ENCODE measurements at places on chromosomes 1 and 21.

- DNase-seq, result no peak
These were observed 251.8 kb upstream of the USP24 start for GRCh38 chr1:55466921-55467320.

GRCh38 chr1:115172270-115172669 is 83.0 kb upstream of the TSPAN2 start:
- no peak for DNase-seq

DNA sequence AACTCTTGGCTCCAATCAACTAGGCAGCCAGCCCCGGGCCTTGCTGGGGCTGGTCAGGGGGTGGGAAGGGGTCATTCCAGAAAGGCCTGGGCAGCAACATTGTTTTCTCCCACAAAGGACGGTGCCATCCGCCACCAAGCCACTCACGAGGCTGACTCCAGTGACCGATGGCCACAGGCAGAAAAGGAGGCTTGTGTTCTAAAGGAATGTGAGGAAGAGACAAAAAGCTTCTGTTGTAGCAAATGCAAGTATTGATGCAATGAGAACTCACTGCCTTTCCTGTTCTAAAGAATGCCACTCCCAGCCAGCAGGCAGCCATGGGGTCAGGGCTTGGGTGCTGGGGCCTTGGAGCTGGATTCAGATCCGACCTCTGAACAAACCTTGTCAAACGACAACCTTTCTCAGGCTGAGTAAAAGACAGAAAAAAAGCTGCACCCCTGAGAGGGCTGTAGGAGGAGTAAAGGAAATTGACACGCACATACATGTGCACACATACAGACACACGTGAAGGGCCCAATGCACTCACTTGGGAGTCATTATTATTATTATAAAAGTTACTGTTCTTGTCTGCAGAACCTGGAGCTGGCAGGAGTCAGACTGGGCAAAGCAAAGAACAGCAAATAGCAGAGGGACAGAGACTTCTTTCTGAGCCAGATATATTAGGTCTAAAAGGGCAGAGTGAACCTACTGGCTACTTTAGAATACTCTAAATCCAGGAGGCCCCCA is 13.9 kb upstream of the PRMT2 start:
- no peak for DNase-seq

DNA sequence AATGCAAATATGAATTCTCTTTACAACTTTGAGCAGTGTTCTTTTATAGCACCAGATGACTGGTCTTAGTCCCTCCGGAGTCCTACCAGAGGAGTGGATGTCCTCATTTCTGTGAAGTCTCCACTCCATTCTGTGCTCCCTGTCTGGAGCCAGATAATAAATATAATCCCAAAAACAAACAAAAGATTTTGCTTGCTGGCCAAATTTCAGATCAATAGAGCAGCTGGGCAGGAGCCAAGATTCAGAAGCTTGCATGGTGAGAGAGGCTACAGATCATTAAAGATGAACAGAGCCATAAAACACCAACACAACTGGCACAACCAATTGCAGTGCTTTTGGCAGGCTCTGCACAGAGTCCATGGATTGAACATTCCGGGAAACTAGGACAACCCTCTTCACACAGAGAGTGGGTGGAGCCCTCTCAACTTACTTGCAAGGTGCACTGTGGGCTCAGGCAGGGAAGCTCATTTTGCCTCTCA is 231.5 kb upstream of the SNX7 start:
- no peak for DNase-seq

DNA sequence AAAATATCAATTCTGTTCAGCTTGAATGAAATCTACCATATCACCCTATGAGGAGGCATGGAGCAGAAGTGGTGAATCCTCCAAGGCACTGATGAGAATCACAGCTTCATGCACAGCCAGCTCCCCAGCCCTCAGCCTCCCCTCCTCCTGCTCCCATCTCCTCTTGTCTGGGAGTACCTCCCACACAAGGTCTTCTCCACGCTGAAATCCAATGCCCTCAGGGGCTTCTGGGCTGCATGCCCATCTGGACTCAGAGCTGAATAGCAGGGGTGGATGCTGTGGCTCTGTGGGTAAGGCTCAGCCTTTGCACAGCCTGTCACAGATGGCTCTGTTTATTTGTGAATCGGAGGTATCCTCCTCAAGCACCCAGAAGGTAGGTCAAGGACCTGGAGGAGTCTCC is 48.6 kb downstream of the KCNC4 start:
- no peak for DNase-seq

DNA sequence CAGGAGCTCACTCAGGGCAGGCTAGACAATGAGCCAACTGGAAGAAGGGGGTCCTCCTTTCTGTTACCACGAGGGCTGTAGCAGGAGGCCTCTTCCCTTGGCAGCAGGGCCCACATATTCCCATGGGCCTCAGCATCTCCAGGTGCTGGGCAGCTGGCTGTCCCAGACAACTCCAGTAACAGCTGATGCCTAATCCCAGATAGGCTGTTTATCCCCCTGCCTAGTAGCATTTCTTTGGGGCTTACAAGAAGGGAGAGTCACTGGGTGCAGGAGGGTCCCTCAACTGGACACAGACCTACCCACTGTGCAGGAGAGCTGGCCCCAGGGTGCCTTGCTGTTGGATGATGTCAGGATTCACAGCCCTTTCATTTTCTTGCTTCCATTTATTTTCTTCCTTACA is 278.2 kb downstream of the DSCAM start:
- no peak for DNase-seq

GRCh38 chr1:55321942-55322341 is 106.8 kb upstream of the USP24 start:
- no peak for DNase-seq

DNA sequence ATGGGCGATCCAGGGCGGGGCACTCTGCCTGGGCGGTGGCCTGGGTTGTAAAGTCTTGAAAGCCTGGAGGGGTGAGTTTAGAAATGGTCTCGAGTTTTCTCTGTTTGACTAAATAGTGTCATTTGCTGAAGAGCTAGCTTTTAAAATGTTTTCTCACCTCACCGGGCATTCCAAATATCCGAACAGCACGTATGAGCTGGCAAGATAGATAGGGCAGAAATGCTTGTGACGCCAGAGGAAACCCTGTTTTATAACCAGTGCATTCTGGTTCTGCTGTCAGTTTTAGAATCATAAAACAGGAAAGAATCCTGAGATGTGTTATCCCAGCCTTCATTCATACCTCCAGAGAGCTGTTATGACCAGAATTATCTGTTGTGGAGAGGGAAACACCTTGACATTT is 725 bp downstream of the RTCA start:
- peak; percentile 28 for DNase-seq

DNA sequence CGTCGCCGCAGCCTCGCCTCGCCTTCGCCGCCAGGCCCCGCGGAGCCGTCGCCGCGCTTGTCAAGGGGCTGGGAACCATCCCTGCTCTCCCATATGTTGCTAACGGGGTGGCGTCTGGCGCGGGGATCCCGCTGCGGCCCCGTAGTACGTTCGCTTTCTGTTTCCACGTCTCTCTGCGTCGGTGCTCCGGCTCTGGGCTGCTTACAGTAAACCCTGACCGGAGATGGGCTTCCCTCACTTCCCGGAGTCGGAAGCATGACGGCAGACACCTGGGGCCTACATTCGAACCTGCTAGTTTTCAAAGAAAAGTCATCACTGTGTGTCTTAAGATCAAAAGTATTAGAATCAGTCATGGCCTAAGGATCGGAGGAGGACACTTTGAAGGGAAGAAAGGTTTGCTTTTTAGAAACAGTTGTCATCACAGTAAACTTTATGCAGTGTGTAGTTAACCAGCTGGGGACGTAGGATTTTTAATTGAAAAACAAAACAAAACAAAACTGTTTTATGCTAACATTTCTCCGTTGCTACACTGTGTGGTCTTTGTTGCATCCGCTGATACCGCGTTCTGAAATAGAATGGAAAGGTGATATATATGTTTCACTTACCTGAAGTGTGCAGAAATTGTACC is 69.0 kb downstream of the SLC35A3 start:
- DNase-seq, result peak; percentile 81

GRCh38 chr1:18079941-18080735 is 27.5 kb upstream of the IGSF21 start:
- DNase-seq, result no peak

GRCh38 chr1:177185209-177185608 is 14.5 kb downstream of the BRINP2 start:
- no peak for DNase-seq

GRCh38 chr1:203680765-203681164 is 54.1 kb downstream of the ATP2B4 start:
- DNase-seq, result no peak

DNA sequence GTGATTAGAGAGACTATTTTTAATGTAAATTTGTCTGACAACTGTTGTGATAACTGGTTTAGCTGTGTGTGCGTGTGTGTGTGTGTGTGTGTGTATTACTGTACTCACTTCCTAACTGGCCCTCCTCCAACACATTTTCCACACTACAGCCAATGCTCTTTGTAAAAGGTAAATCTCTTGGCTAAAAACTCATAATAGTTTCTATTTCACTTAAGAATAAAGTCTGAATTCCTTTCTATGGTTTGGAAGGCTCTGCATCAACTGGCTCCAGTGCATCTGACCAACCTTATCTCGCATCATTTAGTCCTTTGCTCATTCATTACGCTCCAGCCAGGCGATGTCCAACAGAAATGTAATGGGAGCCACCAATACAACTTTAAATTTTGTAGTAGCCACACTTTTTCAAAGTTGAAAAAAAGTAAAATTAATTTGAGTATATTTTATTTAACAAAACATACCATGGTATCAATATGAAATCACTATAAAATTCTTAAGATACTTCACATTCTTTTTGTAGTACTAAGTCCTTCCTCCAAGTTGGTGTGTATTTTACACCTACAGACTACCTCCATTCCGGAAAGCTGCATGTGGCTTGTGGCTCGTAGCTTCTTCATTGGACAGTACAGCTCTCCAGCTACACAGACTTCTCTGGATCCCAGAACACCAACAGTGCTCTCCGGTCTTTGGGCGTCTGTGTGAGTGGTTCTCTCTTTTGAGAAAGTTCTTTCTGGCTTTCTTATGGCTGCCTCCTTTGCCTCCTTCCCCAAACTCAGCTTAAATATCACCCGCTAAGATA is 68.9 kb downstream of the NRIP1 start:
- DNase-seq, result no peak

- DNase-seq, result no peak
These were observed 51.4 kb downstream of the ZBTB18 start for GRCh38 chr1:244102468-244102867.

- DNase-seq, result no peak
These were observed 10.2 kb downstream of the BMP8A start for GRCh38 chr1:39501666-39502065.

DNA sequence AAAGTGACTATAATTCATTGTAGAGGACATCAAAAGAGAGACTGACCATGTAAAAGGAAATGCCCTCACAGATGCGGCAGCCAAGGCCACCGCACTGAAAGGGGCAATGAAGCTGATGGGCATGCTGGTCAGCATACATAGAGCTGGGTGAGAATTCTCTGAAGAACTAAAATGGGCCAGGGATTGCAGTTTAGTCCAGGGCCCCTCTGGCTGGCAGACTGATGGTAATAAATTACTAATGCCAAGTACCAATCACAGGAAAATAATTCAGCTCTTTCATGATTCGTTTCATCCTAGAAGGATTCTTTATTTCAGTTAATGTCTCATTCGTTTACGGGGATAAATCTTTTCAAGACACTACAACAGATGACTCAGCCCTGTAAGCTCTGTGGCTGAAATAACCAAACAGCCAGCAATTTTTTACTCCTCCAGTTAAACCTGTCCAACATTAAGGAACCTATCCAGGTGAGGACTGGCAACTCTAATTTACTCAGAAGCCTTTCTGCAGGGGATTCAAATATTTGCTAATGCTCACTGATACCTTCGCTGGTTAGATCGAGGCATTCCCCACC is 56.9 kb upstream of the MAP1LC3C start:
- no peak for DNase-seq

- no peak for DNase-seq
These were observed 47.6 kb downstream of the KDM5B start for GRCh38 chr1:202760589-202760988.

DNA sequence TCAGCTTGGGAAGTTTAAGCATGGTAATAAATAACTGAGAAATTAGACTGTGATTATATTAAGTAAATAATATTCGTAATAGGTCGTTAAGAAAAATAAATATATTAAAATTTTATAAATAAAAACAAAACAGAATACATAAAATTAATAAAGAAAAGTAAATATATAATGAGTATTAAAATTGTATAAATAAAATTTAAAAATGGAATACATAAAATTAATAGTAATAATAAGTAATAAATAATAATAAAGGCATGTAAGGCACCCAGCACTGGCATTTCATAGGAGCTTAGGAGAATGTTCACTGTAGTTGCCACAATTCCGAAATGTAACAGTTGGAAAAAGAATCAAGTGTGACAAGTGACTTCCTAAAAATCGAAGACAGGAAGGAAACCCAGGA is 45.8 kb upstream of the FHAD1 start:
- DNase-seq, result no peak

DNA sequence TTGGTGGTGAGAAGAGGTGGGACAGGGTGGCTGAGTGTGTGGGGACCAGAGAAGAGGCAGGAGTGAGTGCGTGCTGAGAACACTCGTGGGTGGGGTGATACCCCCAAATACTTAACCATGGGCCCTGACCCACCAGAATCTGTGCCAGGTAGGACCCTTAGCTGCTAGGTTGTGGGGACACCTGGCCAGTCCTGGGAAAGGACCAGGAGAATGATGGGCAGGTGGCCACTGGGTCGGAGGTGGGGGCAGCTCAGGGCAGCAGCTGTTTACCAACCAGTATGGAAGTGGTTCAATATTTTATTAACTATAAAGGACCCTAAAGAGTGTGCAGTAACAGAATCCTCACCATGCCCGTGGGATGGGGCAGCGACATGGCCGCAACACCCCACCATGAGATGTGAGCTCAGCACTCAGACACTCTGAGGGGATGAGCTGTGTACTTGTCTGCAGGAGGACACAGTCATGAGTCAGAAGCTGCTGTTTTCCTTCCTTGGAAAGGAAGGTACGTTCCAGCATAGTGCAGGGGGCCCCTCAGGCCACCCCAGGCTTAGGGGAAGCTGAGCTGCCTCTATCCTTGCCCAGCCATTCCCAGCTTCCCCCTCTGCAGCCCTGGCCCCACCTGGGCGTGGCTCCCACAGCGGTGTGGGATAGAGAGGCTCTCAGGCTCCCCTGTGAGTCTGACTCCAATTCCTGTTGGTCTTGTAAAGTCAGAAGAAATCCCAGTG is 25.4 kb downstream of the TEX35 start:
- DNase-seq, result no peak

- no peak for DNase-seq
These were observed 514.2 kb upstream of the ZP4 start for GRCh38 chr1:238404921-238405320.

GRCh38 chr1:189656628-189657530 is 820.8 kb downstream of the BRINP3 start:
- no peak for DNase-seq

DNA sequence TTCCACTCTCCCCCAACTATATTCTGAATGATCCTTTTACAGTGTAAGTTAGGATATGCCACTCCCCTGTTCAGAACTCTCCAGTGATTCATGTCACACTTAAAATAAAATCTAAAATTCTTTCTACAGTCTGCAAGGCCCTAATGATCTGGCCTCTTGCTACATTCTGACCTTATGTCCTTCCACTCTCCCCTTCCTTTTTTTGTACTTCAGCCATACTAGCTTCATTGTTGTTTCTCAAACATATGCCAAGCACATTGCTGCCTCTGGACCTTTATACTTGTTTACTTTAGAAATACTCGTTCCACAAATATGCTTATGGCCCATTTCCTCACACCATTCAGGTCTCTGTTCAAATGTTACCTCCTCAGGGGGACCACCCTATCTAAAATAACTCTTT is 14.8 kb upstream of the PSMA5 start:
- DNase-seq, result no peak

- no peak for DNase-seq
These were observed 68.0 kb upstream of the BACH1 start for GRCh38 chr21:29230551-29231261.

- DNase-seq, result peak; percentile 63
These were observed 9.1 kb downstream of the ITGB2 start for GRCh38 chr21:44911384-44912157.

- DNase-seq, result no peak
These were observed 20.1 kb upstream of the CCDC17 start for GRCh38 chr1:45643978-45644377.
